ENCODE measurements at places on chromosomes 12 and 14.

GRCh38 chr12:18990856-18991255 lies 138.7 kb upstream of the PLEKHA5 start:
- no peaks in the 10 kb centered on the region for H3K36me3 ChIP-seq
- no peaks in the 10 kb centered on the region for H3K27me3 ChIP-seq
- peak overlapping the region; percentile 87 for H3K27ac ChIP-seq
- H3K4me3 ChIP-seq = no peak overlapping the region

GRCh38 chr14:99233222-99234035 lies 38.6 kb downstream of the BCL11B start:
- H3K27ac ChIP-seq = no peak overlapping the region
- H3K36me3 ChIP-seq = no peaks in the 10 kb centered on the region
- H3K27me3 ChIP-seq = peaks cover 23% of the 10 kb centered on the region

DNA sequence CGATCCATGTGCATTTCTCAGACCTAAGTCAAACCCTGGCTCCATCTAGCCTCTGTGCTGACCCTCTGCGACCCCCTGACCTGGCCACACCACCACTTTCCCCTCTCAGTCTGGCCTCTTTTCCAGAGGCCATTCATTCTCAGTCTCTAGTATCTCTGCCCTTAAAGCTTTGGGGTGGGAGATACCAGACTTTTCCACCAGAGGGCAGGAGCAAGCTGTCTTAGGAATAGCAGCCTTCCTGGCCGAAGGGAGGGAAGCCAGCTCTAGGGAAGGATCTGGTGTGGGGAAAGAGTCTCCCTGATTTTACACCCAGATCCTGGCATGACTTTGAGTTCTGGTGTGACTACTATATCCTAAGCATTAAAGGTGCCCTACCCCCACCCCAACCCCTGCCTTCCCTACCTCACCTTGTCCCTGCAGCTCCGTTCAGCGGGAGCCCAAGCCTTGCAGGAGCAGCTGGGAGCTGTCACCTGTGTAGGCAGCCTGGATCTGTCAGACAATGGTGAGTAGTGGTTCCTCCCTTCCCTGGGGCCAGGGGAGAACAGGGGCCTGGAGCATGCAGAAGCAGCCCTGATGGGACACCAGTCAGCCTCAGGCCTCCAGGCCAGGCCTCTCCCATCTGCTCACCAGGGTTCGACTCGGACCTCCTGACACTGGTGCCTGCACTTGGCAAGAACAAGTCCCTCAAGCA lies 6.6 kb downstream of the CARMIL3 start:
- peaks cover 5% of the 10 kb centered on the region for H3K4me1 ChIP-seq
- H3K36me3 ChIP-seq = no peaks in the 10 kb centered on the region
- DNase-seq = no peak
- no peak overlapping the region for H3K27ac ChIP-seq
- no peak overlapping the region for H3K4me3 ChIP-seq

- no peaks in the 10 kb centered on the region for H3K27me3 ChIP-seq
- peaks cover 3% of the 10 kb centered on the region for H3K4me1 ChIP-seq
- no peak overlapping the region for H3K4me3 ChIP-seq
- H3K27ac ChIP-seq = no peak overlapping the region
- no peak for DNase-seq
Measured at GRCh38 chr12:19597167-19598026, 158.1 kb downstream of the AEBP2 start.

- H3K4me3 ChIP-seq = no peak overlapping the region
- H3K27ac ChIP-seq = no peak overlapping the region
- H3K36me3 ChIP-seq = peaks cover 3% of the 10 kb centered on the region
Measured at GRCh38 chr14:94355191-94355794, 32.2 kb upstream of the SERPINA6 start.

- no peaks in the 10 kb centered on the region for H3K27me3 ChIP-seq
- H3K4me3 ChIP-seq = no peak overlapping the region
- no peaks in the 10 kb centered on the region for H3K36me3 ChIP-seq
- H3K27ac ChIP-seq = peak overlapping the region; percentile 49
Measured at GRCh38 chr14:75230140-75230792, 48.4 kb upstream of the FOS start.
